CD4-positive, alpha-beta T cell treated with Interleukin-1 beta for 1 hour (primary cell): ENCODE measurements at places on chromosomes 6 and 20.

DNA sequence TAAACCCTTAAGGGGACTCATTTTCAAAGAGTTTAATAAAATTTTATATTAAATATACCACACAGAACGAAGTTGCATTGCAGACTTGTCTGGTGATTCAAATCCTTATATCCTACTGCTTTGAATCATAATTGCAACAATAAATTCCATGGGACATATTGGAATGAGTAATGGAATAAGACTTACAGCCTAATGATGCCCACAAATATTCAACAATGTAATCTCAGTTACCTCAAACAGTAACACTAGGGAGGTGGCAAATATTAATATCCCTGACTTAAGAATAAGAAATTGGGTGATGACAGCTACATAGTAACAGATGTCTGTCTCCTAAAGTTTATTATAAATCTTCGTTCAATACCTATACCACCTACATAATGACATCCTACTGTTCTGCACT, 52.6 kb downstream of the BMP5 start:
- no peak for DNase-seq

DNA sequence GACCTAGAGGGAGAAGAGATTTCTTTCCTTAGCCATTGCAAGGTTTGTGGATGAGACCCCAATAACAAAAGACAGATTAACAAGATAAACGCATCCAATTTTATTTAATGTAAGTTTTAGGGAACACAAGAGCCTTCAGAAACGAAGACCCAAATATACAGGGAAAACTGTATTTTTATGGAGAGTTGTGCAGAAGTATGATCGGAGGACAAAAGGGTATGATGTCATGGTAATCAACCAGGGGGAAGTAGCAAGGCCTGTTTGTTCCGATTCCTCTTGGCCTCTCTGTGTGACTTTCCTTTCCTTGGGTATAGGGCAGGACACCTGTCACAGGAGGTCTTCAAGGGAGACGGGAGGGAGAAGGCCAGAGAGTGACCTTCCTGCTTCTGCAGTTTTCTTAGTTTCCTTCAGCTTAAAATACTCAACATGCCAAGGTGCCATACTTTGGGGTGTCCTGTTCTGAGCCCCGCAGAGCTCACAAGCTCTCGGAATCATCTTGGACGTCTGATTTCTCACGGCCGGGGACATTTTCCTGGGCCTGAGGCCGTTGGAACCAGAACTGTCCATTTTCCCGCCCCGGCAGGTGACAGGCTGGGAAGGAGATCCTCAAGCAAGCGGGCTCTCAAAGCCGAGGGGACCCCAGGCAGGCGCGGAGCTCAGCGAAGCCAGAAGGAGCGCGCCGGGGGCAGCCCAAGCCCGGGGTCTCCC, 21.7 kb downstream of the TMC2 start:
- DNase-seq, result no peak

- no peak for DNase-seq
Observed at GRCh38 chr6:13445005-13445743, 42.2 kb downstream of the GFOD1 start.

GRCh38 chr6:160891690-160892089, 99.9 kb upstream of the MAP3K4 start:
- no peak for DNase-seq

GRCh38 chr6:33589731-33590530, 9.9 kb upstream of the BAK1 start:
- peak; percentile 49 for DNase-seq

DNA sequence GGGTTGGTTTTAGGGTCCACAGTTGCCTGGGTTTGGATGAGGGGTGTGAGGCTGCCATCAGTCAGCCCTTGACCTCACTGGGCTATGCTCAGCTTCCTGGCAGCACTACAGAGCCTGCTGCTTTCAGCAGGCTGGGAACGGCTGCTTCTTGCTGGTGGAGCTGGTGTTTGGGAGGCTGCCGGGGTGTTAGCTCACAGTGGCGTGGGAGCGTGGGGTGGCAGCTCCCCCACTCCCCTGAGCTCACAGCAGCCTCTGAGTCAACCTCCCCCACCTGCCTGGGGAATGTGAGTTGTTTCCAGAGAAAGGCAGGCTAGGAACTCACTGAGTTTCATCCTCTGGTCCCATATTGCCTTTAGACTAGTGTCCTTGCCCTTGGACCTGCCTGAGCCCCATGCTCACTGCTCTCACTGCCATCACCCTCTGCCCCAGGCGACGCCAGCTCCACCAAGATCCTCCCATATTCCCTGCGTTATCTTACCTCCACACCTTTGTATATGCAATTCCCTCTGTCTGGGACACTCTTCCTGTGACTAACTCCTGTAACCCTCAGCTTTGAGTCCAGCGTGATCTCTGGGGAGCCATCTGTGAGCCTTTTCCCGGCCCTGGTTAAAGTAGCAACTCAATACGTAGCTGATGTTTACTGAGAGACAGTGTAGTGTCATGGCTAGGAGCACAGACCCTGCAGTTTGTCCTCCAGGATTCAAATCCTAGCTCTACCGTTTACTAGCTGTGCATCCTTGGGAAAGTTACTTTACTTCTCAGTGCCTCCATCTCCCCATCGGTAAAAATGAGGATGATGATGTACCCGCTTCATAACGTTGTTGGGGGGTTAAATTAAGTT, 34.8 kb downstream of the PPP1R16B start:
- DNase-seq, result peak; percentile 17

- no peak for DNase-seq
Observed at GRCh38 chr6:6680526-6680925, 92.0 kb downstream of the LY86 start.

GRCh38 chr20:35981969-35982368, 13.6 kb downstream of the CNBD2 start:
- DNase-seq, result peak; percentile 8

DNA sequence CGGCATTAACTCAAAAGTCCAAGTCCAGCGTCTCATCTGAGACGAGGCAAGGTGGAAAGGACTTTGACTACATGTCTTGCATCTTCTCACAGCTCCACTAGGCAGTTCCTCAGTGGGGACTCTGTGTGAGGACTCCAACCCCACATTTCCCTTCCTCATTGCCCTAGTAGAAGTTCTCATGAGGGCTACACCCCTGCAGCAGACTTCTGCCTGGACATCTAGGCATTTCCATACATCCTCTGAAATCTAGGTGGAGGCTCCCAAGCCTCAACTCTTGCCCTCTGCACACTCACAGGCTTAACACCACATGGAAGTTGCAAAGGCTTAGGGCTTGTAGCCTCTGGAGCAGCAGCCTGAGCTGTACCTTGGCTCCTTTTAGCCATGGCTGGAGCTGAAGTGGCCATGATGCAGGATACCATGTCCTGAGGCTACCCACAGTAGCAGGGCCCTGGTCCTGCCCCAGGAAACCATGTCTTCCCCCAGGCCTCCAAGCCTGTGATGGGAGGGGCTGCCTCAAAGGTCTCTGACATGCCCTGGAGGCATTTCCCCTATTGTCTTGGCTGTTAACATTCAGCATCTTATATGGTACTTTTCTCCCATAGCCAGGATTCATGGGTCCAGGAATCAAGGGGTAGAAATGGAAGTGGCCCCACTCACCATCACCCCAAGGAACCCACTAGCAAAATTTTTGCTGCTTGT, 194.6 kb upstream of the KCNG1 start:
- DNase-seq, result no peak

DNA sequence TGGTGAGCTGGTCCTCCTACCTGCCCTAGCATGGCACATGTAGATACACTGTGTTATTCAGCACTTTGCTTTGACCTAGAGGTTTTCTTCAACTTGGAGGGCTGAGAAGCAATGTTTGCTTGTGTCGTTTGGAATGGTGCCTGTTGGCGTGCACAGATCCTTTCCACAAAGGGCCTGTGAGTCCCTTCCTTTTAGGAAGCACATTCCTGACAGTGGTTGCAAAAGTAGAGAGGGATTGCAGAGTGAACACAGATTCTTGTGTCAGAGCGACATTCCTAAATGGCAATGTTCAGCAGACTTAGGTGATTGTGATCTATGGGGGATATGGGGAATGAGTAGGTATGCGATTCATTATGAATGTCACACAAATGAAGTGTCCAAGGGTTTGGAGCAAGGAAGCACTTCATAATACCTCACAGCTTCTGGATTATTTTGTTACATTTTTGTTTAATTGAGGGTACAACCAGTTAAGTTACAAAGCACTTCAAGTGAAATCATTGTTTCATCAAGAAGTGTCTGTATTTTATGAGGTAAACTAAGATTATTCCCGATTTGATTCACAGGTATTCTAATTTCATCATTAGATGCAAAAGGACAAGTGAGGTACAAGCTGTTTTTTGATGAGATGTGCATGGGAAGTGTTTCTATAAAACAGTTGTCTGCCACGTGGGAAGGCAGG, 713 bp upstream of the RNF144B start:
- no peak for DNase-seq

DNA sequence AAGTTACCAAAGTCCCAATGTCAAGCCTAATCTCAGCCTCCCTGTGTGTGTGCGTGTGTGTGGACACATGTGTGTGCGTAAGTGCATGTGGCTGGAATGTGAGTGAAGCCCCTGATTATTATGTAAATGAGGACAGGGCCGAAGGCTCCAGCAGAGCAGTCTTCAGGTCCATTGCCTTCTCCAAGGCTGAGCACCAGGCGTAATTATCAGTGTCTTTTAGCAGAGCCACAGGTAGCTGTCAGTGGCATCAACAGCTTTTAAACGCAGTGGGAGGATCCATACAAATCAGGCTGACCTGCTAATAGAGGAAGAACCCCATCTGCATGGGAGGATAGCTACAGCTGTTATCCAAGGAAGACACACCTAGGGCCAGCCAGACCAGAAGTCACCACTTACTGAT, 324.3 kb upstream of the MOCS1 start:
- no peak for DNase-seq

GRCh38 chr6:163288915-163289314, 125.6 kb upstream of the QKI start:
- no peak for DNase-seq

DNA sequence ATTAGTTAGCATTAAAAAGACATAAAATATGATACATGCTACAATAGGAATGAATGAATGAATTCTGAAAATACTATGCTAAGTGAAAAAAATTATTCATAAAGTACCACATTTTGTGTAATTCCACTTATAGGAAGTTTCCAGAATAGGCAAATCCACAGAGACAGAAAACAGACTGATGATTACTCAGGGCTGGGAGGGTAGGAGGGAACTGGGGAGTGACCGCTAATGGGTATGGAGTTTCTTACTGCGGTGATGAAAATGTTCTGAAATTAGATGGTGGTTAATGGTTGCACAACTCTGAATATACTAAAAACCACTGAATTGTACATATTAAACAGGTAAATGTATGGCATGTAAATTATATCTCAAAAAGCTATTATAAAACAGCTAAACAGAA, 22.6 kb downstream of the FERMT1 start:
- DNase-seq, result no peak

GRCh38 chr20:4127344-4127743, 112.0 kb upstream of the RNF24 start:
- no peak for DNase-seq

GRCh38 chr6:57222743-57223077, 603 bp upstream of the RAB23 start:
- DNase-seq, result no peak

- no peak for DNase-seq
Observed at GRCh38 chr6:128595544-128595943, 75.1 kb upstream of the PTPRK start.

GRCh38 chr20:44896583-44896982, 11.1 kb downstream of the YWHAB start:
- no peak for DNase-seq

DNA sequence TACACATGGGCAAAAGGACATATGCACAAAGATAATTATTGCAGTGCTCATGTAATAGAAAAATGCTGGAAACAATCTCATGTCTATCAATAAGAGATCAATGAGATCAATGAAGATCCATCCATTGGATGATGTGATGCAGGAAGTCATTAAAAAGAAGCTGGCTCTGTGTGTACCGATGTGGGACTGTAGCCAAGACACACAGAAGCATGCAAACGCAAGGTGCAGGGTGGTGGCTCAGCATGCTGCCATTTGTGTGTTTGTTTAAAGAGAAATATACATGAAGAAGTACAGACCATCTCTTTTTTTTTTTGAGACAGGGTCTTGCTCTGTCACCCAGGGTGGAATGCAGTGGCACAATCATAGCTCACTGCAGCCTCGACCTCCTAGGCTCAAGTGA, 33.1 kb upstream of the KCNB1 start:
- DNase-seq, result no peak

GRCh38 chr6:135328136-135328535, 147.0 kb downstream of the MYB start:
- DNase-seq, result no peak

GRCh38 chr6:6661684-6662083, 73.2 kb downstream of the LY86 start:
- peak; percentile 32 for DNase-seq

DNA sequence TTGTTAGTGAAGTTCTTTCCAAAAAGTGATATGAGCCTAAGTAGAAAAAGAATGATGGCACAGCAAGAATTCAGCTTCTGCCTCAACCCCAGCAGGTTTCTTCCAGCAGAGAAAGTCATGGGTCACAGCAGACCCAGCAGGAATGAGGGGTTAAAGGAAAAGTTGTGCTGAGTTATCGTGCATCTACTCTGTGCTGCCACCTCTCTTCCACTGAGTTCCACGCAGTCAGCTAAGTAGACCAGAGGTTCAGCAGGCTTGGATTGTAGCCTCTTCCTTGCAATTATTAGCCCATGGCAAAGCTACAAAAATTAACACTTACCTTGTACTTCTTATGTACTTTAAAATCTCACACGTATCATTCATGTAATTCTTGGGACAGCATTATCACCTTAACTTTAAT, 510.8 kb downstream of the PTPRT start:
- DNase-seq, result no peak

- no peak for DNase-seq
Observed at GRCh38 chr6:127462376-127462775, 3.2 kb upstream of the KIAA0408 start.

GRCh38 chr6:189676-190075, 102.6 kb upstream of the DUSP22 start:
- DNase-seq, result no peak

DNA sequence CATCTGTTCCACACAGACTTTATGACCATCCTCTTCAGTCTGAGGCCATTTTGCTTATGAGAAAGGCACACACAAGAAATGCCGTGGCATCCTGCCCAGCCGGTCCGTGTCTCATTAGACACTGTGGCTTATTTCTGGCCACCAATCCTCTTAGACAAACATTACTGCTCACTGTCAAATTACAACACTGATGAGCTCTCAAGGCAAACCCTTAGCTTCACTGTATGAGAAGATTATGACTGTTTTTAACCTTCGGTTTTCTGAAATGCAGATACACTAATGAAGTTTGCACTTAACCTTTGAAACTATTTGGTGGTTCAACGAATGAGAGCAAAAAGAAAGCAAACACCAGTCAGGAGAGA, 50.5 kb upstream of the DST start:
- DNase-seq, result no peak

- DNase-seq, result no peak
Observed at GRCh38 chr6:939526-940252, 246.8 kb upstream of the EXOC2 start.

- no peak for DNase-seq
Observed at GRCh38 chr6:3304500-3305215, 45.9 kb downstream of the PSMG4 start.

- DNase-seq, result no peak
Observed at GRCh38 chr6:116847227-116847626, 18.3 kb upstream of the GPRC6A start.
